Vagina (tissue), 2 donors: ENCODE measurements at places on chromosomes 13 and 19.

GRCh38 chr19:38264486-38265212 lies at the start of gene SPINT2:
Gene SPINT2 (plus strand): TSS chr19:38264573. CDS start chr19:38264893, 320 bp downstream.
- DNase-seq: no peak

- DNase-seq: no peak
Measured at GRCh38 chr13:28584873-28585381, 74.0 kb upstream of the POMP start.

GRCh38 chr19:8850488-8850887 lies 18.3 kb downstream of the MBD3L1 start:
- no peak for DNase-seq

DNA sequence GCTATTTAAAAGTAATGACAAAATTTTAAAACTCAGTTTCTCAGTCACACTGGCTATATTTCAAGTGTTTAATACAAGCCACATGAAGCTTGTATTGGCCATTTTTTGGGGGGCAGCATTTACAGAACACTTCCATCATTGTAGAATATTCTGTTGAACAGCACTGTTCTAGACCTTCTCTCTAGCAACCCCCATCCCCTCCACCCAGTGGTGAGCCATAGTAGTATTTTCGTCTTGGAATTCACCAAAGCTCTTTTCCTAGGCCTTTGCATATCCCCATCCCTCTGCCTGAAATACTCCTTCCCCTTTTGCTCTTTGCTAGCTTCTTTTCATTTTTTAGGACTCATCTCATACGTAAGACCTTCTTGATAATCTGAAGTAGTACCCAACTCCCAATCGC lies 99.5 kb downstream of the ZC3H13 start:
- DNase-seq: no peak

GRCh38 chr19:32222556-32222955 lies 122.9 kb upstream of the ZNF507 start:
- DNase-seq: no peak

DNA sequence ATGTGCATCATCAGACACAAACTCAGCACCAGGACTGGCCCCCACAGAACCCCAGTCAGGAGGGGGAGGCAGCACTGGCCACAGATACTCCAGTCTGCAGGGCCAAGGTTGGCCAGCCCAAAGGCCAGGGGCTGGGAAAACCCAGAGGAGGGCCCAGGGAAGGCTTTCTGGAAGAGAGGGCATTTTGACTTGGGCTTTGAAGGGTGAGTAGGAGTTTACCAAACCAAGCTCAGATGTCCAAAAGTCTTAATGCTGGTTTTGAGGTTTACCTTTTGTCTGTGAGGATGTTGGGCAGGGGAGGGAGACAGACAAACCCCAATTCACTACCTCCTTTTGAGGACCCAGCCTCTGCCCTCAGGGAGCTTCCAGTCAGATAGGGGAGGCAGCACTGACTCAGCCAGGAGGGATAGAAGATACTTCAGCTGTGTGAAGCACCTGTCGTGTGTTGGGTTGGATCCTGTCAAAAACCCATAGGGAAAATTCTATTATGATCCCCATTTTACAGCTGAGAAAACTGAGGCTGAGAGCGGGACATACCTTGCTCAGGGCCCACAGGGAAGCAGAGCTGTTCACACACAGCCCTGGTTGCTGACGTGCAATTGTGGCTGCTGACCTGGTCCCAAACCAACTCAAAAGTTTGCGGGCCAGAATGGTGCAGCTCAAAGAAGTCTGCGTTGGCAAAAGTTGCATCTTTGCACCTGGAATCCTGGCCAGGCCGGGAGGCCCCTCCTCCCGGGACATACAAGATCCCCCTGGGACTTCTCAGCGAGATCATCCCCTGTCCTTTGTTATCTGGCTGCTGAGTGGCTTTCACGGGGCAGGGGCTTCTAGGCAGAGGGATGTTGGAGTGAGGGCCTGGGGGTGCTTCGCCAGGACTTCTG lies 13.1 kb downstream of the CILP2 start:
- DNase-seq: no peak

GRCh38 chr19:33472691-33473652 lies 48.6 kb downstream of the PEPD start:
- no peak for DNase-seq

DNA sequence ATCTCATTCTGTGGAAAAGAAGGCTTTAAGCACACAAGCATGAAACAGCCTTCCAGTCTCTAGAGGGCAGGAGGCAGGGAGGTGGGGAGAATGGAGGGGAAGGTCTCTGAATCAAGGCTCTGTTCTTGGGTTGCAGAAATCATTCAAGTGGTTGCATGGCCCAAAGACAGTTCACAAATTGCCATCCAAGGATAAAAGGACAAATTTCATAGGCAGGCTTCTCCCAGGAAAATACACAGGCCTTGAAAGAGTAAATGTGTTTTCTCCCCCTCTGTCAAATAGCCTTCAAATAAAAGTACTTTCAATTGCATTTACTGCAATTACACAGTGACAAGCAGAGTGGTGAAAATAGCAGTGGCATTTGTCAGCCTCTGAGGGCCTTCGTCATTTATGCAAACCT lies 450.8 kb downstream of the DCT start:
- DNase-seq: no peak

DNA sequence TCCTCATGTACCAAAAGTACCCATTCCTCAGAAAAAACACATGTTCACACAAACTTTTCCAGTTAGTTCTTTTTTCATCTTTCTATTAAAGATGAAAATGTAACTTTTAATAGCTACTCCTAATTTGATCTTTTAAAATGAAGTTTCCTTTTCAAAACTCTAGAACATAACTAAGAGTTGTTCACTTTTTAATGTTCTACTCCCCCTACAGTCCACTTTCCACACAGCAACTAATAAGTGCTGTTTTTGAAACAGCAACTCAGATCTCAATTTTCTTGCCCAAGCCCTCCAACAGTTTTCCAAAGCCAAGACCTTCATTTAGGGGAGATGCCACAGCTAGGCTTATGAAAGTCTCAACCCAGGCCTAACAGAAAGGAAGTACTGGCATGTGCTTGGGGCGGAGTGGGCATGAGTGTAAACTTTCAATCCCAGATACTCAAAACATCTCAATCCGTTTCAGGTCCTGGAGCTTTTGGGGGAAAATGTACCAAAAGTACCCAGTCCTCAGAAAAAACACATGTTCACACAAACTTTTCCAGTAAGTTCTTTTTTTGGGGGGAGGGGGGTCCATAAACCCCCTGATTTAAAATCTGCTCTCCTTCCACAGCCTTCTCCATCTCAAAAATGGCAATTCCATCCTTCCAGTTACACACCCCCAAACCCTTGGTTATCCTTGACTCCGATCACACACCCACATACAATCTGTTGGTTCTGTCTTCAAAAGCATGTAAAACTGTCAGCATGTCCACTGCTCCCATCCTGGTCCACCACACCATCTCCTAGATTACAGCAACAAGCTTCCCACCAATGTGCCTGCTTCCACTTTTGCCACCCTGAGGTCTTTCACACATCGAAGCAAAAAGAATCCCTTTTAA lies 2.0 kb downstream of the FBL start:
- DNase-seq: no peak

GRCh38 chr13:52786766-52787165 lies 47.1 kb upstream of the CNMD start:
- DNase-seq: no peak

DNA sequence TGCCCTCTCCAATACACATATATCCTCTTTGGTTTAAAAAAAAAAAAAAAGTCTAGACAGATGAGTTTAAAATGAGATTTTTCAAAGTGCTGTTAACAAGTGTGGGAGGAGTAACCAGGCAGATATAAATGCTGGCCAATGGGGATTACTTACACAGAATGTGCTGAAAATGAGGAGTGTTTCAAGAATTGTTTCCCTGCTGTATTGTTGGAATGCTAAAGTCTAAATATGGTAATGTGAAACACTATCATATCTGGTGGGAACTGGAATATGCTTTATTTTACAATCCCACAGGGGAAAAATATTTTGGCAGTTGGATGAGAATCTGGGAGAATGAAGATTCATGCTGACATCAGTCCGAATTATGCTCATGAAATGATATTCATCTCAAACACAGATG lies 250.7 kb downstream of the DCT start:
- no peak for DNase-seq

GRCh38 chr19:10580979-10581631 lies 6.0 kb downstream of the AP1M2 start:
- DNase-seq: no peak

- no peak for DNase-seq
Measured at GRCh38 chr13:99352351-99353245, 45.4 kb upstream of the GPR183 start.

- no peak for DNase-seq
Measured at GRCh38 chr13:39956036-39956435, 300.6 kb downstream of the COG6 start.

DNA sequence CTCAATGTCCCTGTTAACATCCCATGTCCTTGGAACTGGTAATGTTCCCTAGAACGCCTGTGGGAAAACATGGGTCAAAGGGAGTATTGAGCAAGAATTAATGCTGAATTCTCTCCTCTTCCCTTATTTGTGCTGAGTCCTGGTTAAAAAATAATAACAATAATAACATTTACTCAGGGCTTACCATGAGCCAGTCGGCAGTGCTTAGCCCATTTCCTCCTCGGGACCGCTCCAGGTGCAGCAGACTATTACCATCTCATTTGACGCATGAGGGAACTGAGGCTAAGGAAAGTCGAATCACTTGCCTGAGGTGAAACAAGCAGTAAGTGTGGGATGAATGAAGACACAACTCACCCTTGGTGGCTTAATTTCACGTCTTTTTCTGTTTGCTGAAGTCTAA lies 33.6 kb upstream of the SLC15A1 start:
- DNase-seq: no peak

DNA sequence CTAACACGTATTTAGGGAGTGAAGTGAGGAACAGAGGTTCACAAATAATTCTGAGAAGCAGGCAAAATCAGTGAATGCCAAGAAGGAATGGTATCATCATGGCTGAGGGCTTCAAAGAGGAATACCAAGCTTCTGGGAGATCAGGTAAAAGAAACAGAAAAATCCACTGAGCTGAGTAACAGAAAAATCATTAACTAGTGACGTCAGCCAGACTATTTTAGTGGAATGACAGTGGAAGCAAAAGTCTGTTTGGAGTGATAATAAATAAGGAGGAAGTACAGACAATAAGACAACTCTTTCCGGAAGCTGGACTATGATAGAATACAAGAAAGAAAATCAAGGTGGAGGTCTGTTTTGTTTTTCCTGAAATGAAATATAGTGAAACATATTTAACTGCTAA lies 83.5 kb downstream of the SACS start:
- no peak for DNase-seq

GRCh38 chr19:44886141-44886540 lies 4.9 kb upstream of the TOMM40 start:
- no peak for DNase-seq

GRCh38 chr19:12703046-12703445 lies 6.6 kb upstream of the FBXW9 start:
- DNase-seq: no peak

- no peak for DNase-seq
Measured at GRCh38 chr13:91891141-91891540, 492.7 kb downstream of the GPC5 start.

- DNase-seq: peak; percentile 98
Measured at GRCh38 chr19:4246767-4247593, at the start of gene YJU2. Gene YJU2 (plus strand): TSS chr19:4247080. CDS start chr19:4247147, 67 bp downstream.

DNA sequence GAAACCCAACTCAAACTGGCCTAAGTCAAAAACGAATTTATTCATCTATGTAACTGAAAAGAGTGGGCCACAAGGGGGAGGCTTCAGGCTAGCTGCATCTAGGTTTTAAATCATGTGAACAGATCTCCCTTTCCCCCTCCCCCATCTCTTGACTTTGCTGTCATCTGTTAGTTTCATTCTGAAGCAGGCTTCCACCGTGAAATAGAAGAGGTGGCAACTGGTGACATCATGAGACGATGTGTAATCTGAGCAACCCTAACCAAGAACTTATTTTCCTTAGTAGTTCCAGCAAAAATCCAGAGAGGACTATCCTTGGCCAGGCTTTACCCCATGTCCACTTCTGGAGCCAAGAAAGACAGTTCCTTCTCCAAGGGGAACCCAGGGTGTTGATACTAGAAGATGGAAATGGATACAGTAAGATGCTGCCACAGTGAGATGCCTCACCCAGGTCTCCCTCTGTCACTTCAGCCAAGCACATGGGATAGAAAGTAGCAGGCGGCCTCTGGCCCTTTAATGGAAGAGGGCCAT lies 9.4 kb downstream of the SAMD4B start:
- no peak for DNase-seq

GRCh38 chr19:2799273-2800020 lies 14.1 kb downstream of the THOP1 start:
- no peak for DNase-seq

DNA sequence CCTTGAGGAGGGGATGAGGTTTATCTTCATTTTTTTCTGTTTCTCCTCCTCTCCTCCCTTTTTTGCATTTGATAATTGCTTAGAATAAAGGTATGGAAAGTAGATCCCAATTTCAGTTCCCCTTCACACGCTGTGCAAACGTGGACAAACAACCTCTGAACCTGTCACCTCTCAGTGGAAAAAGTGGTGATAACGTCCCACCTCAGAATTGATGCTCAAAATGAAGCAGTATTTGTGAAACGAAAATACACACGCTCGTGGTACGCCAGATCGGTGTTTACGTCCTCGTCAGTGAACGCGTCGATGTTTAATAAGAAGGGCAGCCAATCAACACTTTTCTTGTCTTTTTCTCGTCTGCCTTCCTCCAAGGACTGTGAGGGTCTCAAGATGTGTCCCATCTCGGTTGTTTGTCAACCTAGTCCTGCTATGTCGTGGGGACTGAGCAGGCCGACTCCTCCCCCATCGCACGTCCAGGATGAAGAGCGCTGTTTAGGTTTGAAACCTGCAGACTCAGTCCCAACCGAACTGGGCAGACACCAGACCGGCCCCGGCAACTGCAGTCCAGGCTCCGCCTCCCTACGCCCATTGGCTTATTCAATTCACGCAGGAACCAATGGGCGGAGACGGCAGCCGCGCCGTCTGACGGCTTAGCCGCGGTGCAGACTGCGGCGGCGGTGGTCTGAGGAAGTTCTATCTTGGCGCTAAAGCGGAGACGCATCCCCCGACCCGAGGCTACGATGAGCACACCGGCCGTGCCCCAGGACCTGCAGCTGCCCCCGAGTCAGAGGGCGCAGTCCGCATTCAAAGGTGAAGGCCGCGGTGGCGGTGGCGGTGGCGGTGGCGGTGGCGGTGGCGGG lies at the start of gene CKAP2:
TSS of gene CKAP2 (plus strand) at position 659 of the 857 bp plus-strand sequence. CDS start at position 738, 79 bp downstream.
- peak; percentile 96 for DNase-seq

GRCh38 chr19:40622773-40623075 lies 21.6 kb downstream of the LTBP4 start:
- no peak for DNase-seq

GRCh38 chr13:71408416-71408815 lies 458.6 kb downstream of the DACH1 start:
- DNase-seq: no peak

- no peak for DNase-seq
Measured at GRCh38 chr19:45152504-45153338, 8.1 kb downstream of the NKPD1 start.

GRCh38 chr19:13764821-13765394 lies 586 bp downstream of the MRI1 start:
- DNase-seq: no peak

DNA sequence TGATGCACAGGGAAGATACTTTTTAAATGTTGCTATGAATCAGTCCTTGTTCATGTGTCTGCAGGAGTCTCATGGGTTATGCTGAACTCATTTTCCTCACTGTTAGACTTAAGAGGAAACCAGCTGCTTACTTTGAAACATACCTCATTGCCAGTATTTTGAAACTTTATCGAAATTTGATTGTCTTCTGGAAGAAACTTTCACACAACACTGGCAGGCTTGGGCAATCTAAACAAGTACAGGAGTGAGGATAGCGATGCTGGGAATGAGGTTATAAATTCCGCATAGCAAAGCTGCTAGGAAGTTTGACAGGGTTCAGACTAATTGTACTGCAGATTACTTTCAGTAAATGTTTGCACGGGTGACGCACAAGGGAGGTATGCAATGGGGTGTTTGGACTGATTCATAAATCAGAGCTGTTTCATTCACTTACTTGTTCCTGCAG lies 245.7 kb downstream of the DNAJC15 start:
- DNase-seq: no peak
